ENCODE measurements at places on chromosomes 7 and 10.

DNA sequence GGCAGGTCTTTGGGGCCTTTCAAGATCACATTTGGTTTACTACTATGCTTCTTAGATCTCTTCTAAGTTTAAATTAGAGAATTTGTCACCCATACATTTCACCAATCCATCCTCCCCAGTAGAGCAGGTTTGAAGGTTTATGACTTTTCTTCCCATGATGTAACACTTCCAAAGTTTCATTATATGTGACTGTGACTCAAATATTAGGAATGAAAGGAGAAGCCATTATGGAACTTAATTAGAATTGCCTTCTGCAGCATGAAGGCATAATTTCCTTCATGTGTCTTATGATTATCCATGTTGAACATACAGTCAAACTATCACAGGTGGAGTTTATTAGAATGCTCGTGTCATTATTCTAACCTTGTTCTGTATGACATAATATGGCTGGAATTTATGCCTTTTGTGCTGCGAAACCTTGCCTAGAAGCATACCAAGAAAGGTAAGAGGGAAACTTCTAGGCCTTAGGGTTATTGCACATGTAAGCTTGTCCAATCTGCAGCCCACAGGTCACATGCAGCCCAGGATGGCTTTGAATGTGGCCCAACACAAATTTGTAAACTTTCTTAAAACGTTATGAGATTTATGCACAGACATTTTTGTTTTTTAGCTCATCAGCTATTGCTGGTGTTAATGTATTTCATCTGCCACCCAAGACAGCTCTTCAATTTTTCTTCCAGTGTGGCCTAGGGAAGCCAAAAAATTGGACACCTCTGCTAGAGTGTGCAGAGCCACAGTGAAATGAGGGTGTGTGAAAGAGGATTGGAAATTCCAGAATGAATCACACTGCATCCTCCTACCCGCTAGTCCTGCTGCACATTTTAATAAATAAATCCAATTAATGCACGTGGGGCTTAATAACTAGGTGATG is 133.6 kb downstream of the TMEM26 start:
- DNase-seq, result no peak

DNA sequence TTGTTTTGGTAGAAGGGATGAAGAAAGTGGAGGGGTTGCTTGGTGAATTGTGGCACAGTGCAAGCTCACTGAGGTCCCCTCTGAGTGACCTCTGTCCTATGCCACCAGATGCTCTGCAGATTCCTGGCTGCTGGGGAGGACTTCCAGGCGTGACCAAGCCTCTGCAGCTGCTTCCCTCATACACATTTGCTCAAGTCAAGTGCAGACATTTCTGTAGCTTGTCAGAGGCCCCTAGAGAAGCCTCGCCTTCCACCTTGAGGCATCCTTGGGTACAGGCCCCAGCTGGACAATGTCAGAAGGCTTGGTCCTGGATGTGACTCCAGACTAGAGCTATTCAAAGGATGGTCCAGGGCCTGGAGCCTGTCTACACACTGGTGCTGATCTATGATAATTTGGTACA is 464.2 kb downstream of the PLXNA4 start:
- no peak for DNase-seq

DNA sequence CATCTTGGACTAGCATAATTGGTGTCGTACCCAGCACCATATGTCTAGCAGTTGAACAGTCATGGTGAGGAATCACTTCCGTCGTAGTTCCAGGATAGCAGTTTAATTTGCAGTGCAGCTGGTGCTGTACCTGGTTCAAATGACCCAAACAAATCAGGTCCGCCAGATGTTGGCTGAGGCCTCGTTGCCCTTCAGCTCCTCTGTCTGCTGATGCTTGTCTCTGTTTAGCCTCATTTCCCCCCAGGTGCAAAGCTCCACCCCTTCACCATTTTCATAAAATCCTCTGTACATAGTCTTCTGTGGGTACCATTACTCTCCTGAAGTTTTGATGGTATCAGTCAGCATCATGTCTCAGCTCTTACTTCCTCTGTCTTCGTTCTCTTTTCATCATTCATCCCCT is 35.1 kb downstream of the UMAD1 start:
- no peak for DNase-seq

DNA sequence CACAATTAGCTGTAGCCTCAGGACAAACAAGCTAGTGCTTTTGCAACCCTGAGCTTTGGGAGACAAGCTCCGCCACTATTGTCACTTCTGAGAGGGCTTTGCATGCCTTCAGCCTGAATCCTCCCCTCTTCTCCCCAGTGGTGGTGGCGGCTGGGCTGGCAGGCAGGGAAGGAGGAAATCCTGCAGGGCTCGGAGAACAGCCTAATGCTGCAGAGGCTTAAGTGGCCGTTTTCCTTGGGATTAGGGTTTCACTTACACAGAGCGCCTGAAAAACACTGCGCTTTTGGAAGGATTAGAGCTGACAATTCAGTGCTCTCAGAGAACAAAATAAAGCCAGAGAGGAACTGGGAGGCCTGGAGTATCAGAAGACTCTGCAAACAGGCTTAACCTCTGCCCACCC is 71.3 kb downstream of the PAX2 start:
- DNase-seq, result no peak

- no peak for DNase-seq
Observed at GRCh38 chr10:60096761-60097513, 190.6 kb upstream of the CCDC6 start.

DNA sequence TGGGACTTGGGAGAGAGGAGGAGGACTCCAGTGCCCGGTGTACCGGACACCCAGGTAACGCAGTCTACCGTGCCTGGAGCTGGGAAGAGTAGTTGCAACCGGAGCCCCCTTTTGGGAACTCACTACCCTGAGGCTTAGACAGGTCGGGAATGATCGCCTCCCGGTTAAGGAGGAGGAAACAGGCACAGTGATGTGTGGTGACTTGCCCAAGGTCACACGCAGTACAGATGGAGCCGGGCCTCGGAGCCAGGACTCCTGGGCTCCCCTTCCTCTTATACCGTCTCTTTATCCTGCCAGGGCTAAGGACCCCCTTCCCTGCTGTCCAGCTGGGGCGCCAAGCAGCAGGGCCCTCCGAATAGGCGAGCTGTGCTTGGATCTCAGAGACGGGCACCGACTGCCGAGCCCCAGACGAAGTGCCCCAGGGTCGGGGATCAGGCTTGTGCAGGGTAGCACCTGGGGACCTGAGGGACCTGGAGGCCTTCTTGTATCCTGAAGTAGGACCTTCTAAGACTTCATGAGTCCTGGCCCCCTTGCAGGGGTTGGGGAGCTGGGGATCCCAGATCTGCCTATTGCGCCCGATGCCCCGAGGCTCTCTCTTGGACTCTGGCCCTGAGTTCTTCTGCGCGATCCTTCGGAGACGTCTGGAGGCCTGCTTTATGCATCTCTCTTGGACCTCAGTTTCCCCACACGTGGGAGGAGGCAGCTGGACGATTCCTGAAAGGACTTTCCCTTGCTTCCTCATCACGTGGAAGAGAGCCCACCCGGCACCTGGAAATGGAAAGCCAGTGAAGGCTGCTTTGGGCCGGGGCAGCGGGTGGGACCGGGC is 767 bp upstream of the CYP26A1 start:
- no peak for DNase-seq

GRCh38 chr10:72379062-72379461 is 24.3 kb upstream of the DNAJB12 start:
- no peak for DNase-seq

DNA sequence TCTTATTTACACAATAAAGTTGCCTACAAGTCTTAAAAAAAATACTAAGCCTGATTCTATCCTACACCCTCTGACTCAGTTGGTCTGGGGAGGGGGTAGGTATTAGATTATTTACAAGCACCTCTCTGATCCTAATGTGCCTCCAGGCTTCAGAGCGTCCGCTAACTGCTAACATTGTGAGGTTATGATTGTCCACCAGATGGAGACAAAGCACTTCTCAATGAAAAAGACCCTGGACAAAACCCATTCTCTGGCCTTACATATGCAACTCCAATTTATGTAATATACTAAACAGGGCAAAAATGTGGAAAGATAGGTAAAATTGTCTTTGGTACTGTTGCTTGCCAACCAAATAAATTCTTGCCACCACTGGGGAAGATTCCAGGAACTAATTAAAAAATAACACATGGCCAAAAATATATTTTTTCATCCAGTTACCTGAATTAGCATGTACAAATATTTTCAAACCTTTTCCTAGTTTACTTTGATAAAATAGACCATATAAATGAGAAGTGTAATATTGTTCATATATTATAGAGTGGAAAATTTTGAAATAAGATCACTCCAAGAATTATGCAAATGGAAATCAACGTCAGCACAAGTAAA is 92.4 kb downstream of the KIF20B start:
- peak; percentile 8 for DNase-seq

GRCh38 chr10:58615237-58615935 is 102.7 kb downstream of the BICC1 start:
- DNase-seq, result no peak

GRCh38 chr10:36017137-36017536 is 375.0 kb upstream of the FZD8 start:
- DNase-seq, result no peak

Data from activated CD4-positive, alpha-beta T cell treated with anti-CD3 and anti-CD28 coated beads, Interleukin-2, amount 50 U/mL, for 4 hours (primary cell).